ENCODE measurements at places on chromosomes 12 and 14. TPM values are rescaled to one million over a fixed set of nuclear protein-coding genes. Genes with fewer than 3 reads are reported as not detected.
A peak's percentile ranks its signal among the peaks of the same experiment; 100 is the strongest.

Gene GRIP1
- total RNA-seq = 0.90 TPM

Gene FGF6
- not detected for total RNA-seq

Gene MEG3
- total RNA-seq = 155 TPM

Gene ANO2
- not detected for total RNA-seq

Gene TCL1B
- total RNA-seq = not detected

Gene SOAT2
- total RNA-seq = not detected

Gene CISTR
- not detected for total RNA-seq

DNA sequence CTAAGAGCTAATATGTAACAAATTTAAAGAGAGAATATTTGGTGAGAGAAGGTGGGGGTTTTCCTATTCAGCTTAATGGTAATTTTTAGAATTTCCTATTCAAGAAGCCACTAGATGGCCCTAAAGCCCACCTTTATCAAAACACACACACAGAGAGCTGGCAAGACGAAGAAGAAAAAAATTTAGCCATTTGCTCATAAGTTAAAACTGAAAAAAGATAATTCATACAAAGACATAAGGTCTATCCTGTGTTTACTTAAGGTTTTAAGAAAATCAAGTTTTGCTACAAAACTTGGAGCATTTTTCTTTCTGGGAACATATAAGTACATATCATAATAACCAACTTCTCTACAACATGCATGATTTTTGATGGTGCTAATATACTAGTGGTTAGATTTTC is 46.8 kb upstream of the PCED1B start:
- DNase-seq = peak; percentile 87

- no peak for DNase-seq
Observed at GRCh38 chr14:89493877-89494634, 77.0 kb upstream of the FOXN3 start.

- DNase-seq = no peak
Observed at GRCh38 chr14:92248696-92249095, 74.3 kb upstream of the SLC24A4 start.

DNA sequence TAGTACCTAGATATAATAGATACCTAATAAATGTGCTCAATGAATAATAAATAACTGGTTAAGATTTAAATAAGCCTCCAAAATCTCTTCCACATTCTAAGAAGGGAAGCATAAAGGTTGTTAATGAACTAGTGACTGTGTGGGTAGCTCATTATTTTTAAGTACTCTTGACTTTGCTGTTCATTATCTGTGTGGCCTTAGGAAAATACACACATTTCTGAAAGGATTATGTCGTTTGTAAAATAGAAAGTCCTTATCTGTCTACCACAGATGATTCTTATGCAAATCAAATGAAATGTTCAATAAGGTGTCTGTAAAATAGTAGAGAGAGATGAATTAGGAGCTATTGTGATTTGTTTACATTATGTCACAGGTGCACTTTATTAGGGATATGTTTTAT is 119.5 kb downstream of the LRRK2 start:
- no peak for DNase-seq

DNA sequence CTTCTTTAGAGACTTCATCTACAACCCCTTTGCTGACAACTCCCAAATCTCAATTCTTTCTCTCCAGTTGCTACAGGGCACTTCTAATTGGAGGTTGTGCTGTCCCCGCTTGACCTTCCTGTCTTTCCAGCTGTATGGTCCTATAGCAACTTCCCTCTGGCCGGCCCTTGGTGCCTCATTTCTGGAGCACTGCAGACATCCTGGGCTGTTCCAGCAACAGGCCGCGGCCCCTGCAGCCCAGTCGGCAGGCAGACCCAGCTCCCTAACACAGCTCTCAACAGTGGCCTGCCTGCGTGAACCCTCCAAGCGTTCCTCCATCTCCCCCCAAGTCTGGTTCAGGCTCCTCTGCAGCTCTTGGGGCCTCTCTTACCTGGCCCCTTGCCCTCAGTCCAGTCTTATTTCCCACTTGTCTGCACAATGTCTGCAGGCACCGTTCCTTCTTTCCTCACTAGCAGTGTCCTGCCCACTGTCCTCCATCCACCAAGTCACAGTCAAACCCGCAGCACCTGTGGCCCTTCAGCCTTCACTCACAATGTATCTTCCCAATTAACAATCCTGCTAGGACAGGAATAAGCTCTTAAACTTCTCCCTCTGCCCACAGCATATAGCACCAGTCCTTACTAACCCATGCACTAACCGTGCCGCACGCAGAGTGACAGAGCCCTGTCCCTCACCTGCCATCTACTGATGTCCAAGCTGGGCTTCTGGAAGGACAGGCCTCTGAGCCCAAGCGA is 1.6 kb upstream of the EML1 start:
- no peak for DNase-seq

- DNase-seq = peak; percentile 18
Observed at GRCh38 chr12:62468397-62468796, 1.8 kb downstream of the MON2 start.

GRCh38 chr14:90400904-90401561 is 4.2 kb downstream of the CALM1 start:
- no peak for DNase-seq

- no peak for DNase-seq
Observed at GRCh38 chr12:89020121-89020480, 332.2 kb downstream of the DUSP6 start.

DNA sequence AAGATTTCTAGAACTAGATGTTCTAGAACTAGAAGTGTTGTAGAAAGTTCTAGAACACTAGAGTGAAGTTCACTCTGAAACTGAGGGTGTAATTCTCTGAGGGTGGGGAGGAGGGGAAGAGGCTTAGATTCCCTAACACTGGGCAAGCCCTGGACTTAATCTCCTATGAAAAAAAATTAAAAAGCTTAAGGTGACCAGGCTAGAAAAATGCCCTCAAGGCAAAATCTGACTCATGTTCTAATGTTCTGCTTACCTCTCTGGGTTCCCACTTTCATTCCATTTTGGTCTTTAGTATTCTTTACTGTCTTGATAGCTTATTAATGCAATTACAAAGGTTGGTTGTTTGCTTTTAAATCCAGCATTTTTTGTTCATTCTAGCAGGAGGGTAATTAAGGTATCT is 101.5 kb downstream of the KICS2 start:
- no peak for DNase-seq

GRCh38 chr14:98171654-98172053 is 1100.3 kb downstream of the BCL11B start:
- DNase-seq = no peak

DNA sequence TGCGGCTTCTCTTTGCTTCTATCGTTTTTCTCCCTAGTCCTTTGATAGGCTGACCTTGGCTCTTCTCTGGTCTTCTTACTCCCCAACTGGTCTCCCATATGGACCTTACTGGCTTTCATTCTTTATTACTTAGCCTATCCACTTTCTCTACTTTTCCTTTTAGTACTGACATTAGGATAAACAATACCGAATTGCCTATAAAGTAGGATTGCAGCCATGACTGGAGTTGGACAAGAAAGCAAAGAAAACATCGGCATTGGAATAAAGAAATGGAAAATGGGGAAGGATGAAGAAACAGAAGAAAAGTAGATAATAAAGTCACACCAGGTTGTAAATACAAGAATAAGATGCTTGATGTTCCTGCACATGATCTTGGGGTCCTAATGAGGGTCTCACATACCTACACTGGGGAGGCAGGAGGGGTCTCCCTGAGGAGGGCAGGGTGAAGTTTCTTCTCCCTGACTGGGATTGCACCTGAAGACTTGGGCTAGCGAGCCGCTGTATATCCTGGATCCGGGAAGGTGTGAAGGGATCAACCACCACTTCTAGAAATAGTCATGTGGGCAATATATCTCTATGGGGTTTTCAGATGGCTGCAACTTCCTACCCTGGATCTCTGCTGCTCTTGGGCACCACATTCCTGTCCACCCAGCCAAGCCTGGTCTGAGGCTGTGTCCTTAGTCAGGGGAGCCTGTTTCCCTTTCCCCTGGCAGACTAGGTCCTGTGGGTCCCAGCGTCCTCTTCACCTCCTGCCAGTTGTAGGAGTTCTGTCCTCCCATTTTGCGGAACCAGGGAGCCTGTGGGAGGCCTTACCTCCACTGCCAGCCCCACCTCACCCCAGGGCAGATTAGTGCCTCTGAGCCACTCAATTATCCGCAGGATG is 13.1 kb downstream of the NKX2-1 start:
- DNase-seq = no peak

GRCh38 chr12:131473741-131474709 is 236.9 kb upstream of the SFSWAP start:
- DNase-seq = no peak

DNA sequence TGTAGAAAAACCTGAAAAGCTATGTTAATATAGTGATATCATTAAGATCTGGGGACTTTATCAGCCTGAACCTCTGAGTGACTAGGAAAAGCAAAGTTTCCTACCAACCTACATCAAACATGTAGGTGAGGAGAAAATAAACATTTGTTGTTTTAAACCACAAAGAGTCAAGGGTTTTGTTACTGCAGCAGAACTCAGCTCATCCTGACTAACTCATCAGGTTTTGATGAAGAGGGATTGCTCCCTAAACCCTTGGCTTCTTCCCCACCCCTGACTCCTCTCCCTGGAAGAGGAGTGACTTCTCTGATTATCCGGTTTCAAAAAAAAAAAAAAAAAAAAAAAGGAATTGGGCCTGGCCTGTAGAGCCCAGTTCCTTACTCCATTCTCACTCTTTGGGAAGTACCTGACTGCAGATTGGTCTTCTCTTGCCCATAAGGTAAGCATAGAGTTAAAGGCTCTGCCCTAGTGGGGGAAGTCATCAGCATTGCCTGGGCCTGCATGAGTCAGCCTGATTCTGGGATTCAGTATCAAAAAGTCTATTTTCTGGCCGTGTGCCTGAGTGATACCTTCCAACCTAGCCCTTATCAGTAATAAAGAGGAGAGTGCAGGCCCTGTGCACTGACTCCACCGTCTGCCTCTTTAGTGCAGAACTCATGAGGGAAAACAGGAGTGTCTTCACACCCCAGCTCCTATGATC is 16.9 kb downstream of the BDKRB1 start:
- DNase-seq = peak; percentile 78

DNA sequence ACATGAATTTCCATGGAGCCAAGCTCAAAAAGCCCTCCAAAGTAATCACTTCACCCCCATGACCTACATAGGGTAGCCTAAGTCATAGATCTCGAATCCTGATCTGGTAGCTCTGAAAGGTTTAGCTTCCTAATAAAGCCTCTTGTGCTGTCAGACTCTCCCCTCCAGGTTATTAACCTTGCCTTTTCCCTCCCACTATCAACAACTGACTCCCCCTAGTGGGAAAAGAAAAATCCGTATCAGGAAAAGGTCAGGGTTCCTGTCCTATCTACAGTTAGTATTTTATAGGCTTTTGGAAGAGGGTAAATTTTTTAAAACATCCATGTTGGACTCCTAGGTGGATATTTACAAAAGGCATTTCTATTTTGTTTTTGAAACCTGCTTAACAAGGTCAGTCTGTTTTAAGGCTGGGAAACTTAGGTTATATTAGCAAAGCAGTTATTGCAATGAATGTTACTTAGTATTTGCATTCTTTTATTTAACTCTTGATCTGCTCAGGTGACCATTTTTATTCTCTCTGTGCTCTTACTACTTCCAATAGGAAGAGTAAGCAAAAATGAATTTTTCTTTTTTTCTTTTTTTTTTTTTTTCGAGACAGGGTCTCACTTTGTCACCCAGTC is 8.0 kb downstream of the YY1 start:
- peak; percentile 37 for DNase-seq

GRCh38 chr12:104011253-104011652 is 38.7 kb downstream of the GLT8D2 start:
- DNase-seq = peak; percentile 89

- no peak for DNase-seq
Observed at GRCh38 chr12:6638305-6638704, 2.5 kb upstream of the LPAR5 start.

- DNase-seq = no peak
Observed at GRCh38 chr14:99630202-99630601, 14.7 kb upstream of the HHIPL1 start.

DNA sequence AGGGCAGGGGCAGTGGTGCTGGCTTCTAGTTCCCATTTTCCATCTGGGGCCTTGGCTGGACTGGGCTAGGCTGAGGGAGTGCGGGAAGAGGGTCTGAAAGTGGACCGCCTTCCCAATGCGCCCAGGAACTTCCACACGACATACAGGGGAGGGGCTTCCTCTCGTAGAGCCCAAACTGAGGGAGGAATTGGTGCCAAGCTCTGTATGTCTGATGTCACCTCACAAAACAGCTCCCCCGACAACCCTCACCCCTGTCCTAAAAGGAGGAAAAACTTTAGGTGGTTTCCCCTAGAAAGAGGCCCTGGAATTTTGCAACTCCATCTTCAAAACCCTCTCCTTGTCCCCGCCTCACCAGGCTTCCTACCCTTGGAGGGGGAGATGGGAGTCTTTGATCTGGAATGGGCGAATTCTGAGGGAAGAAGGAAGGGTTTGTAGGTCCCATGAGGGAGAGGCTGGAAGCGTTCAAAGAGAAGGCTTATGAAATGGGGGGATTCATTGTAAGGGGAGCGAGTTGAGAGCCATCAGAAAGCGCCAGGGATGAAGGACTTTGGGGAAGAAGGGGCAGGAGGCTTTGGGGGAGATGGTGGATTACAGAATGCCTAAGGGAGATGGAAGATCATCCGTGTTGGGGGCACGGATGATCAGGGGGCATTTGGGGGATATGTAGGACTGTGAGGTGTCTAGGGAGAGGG is 844 bp downstream of the GLTP start:
- peak; percentile 26 for DNase-seq

DNA sequence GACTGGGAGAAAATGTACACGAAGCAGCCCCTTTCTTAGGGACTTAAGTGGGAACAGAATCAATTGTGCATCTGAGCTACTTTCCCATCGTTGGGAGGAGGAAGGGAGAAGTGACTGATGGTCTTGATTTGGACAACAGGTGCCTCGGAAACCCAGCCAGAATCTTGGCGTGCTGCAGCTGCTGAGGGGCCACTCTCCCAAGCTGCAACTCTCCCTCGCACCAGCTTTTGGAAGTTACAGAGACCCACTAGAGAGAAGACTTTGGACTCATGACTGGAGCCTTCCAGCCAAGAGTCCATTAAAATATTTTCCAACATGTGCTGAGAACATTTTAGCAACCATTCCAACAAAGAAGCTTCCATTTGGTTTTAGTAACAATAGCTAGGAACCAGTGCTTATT is 52.3 kb downstream of the GNS start:
- DNase-seq = no peak

DNA sequence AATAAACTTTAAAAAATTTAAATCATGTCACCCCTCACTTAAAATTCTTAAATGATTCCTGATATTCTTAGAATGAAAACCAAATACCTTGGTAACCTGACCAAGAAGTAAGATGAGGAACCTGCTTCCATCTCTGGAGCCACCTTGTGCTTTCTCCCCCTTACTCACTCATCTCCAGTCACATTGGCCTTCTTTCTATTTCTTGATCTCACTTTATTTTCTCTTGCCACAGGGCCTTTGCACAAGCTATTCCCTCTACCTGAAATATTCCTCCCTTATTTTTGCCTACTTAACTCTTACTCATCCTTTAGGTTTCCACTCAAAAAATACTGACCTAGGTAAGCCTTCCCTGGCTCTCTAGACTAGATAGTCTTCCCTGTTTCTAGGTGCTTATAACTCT is 5.1 kb downstream of the ZCRB1 start:
- DNase-seq = no peak

GRCh38 chr14:100816950-100817901 is 8.7 kb upstream of the MEG3 start:
- DNase-seq = no peak

GRCh38 chr12:55707841-55708694 is at the start of gene ITGA7:
TSS of gene ITGA7 (minus strand) at chr12:55707904. CDS start at chr12:55707682, 222 bp downstream.
- DNase-seq = no peak

GRCh38 chr12:7602277-7602676 is 63.4 kb downstream of the APOBEC1 start:
- peak; percentile 15 for DNase-seq
